GM04503 (cell line): ENCODE measurements at places on chromosomes 1 and 21.

GRCh38 chr1:52574594-52574993 lies 21.7 kb upstream of the TUT4 start:
- DNase-seq: peak; percentile 86

DNA sequence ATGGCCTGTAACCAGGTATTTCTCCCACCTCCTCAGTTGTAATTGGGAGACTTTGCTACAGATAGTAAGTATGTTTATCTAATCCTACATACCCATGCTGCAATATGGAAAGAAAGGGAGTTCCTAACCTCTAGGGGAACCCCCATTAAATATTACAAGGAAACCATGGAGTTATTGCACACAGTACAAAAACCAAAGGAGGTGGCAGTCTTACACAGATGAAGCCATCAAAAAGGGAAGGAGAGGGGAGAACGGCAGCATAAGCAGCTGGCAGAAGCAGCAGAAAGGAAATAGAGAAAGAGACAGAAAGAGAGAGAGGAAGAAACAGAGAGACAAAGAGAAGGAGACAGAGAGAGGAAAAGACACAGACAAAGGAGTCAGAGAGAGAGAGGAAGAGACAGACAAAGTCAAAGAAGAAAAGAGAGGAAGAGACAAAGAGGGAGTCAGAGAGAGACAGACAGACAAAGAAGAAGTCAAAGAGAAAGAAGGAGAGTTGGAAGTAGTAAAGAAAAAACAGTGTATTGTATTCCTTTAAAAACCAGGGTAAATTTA lies 142.9 kb downstream of the FASLG start:
- DNase-seq: no peak

GRCh38 chr21:35051287-35051818 lies 2.3 kb upstream of the RUNX1 start:
- DNase-seq: peak; percentile 84

DNA sequence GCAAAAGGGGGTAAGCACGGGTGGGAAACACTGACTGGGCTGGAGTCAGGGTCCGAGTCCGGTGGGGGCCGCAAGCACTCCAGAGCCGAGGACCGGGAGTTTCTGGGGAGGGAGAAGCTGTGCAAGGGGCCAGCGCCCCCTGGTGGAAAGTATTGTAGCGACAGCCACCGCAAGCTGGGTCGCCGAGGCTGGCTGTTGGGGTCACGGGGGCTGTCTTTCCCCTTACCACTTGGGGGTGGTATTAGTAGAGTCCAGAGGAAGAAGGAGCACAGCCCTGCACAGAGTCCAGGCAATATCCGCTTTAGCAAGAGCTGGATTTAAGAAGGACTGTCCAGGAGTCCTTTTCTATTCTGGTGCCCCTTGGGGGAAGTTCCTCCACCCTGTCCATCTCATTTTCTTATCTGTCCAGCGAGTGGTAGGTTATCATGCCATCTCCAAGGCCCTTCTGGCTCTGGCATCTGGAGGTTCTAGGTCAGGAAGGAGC lies 17.9 kb upstream of the ETV3 start:
- no peak for DNase-seq

- no peak for DNase-seq
Observed at GRCh38 chr1:18111605-18112297, 4.2 kb downstream of the IGSF21 start.

GRCh38 chr1:243562473-243562872 lies 287.6 kb downstream of the AKT3 start:
- no peak for DNase-seq

DNA sequence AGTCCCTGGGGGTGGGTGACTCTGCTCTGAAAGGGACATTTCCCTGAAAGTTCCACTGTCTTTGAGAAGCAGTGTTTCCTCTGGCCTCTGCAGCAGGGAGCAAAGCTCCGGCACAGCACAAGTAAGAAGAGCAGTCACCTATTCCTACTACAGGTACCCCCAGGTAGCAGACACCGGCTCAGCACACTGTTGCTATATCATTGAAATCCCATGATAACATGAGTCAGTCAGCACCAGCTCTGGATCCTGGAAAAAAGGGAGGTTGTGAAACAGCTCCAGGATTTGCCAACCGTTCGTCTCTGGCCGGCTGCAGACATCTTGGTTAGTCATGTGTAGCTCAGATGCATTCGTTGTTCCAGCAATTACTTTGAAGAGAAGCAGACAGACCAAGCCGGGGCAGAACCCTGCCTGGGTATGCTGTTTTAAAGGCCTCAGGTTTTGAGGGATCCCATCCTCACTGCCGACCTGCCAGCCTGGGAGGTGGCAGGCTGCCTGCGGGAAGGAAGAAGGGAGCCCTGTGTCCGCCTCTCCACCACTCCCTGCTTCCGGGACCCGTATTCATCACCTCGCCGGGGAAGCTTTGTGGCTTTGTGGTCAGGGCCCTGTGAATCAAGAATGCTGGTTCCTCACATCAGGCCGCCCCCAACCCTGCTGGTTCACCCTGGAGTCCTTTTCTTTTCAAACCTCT lies 139.2 kb downstream of the CLIC6 start:
- DNase-seq: peak; percentile 90

DNA sequence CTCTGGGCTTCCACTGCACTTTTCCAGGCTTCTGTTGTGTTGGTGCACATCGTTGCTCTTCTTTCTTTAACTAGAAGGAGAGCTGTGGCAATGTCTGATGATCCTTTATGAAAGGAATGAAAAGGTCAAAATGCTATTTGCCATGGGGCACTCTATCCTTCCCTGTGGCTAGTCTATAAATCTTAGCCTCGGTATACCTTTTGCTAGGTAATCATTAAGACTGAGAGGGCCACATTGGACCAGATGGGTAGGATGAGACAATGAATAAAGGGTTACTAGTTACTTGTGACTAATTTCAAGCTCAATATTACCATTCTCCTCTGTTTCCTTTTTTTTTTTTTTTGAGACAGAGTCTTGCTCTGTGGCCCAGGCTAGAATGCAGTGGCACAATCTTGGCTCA lies 89.4 kb upstream of the C1orf87 start:
- DNase-seq: no peak

GRCh38 chr1:17377325-17377953 lies 5.4 kb downstream of the PADI6 start:
- DNase-seq: no peak

DNA sequence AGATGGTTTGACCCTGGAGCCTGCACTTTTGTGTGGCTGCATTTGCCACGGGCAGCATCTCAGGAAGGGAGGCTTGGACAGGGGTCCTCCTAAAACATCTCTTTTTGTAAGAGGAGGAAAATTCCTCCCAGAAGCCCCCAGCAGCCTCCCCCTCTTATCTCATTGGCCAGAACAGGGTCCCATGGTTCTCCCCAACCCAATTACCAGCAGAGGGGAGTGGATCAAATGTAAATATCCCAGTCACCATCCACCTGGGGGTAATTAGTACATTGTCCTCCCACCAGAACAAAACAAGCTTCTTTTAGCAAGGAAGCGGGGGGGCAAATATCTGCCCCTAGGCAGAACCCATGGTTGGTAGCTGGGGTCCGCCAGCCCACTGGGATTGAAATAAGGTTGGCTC lies 44.7 kb upstream of the TENT5B start:
- DNase-seq: no peak

DNA sequence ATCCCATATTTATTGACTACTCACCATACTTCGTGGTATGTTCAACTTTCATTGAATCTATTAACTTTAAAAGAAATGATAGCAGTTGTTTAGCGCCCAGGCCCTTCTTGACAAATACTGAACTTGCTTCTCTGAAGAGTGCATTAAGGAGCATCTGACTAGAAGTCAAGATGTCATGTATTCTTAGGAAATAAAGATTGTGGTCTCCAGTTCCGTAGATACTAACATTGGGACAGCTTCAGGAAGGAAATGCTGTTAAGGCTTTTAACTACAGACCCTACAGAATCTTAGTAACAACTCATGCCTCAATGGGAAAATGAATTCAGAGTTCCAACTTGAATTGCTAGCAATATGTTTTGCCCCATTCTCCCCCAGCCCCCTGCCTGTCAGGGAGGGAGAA lies 14.8 kb downstream of the LYST start:
- DNase-seq: no peak

DNA sequence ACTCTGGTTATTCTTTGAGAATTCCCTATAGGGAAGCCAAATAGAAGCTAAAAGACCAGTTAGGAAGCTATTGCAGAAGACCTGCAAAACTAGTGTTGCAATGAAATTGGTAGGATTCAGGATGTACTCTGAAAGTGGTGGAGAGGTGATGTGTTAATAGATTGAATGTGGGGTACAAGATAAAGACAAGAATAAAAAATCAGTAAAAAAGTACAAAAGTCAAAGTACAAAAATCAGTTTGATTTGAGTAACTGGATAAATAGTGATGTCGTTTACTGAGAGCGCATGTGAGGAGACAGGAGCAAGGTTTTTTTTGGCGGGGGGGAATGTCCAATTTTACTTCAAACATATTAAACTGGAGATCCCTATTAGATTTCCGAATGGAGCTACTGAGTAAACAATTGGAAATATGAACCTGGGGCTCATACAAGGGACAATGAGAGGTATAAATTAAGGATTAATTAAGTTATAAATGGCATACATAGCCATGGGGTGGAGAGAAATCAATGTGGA lies 2.5 kb upstream of the DCAF8 start:
- no peak for DNase-seq

DNA sequence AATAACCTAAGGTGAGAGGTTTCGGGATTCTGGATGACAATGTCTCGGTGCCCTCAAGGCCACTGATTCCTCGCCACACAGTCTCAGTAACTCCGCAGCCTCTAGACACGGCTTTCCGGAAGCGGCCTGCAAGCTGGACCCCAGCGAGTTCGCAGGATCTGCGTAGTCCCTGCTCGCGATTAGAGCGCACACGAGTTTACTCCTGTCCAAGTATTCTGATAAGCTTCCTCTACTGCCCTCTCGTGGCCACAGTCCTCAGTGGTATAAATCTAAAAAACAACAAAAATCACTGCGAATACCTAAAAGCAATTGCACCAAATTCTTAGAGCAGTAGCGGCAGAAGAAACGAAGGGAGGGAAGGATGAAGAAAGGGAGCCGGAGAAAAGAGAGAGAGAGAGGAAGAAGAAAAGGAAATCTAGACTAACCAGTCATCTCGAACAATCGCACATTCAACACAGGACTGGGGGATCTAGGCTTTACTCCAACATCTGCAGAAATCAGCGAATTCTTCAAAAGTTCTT lies 1.1 kb upstream of the PLXNA2 start:
- DNase-seq: peak; percentile 54

DNA sequence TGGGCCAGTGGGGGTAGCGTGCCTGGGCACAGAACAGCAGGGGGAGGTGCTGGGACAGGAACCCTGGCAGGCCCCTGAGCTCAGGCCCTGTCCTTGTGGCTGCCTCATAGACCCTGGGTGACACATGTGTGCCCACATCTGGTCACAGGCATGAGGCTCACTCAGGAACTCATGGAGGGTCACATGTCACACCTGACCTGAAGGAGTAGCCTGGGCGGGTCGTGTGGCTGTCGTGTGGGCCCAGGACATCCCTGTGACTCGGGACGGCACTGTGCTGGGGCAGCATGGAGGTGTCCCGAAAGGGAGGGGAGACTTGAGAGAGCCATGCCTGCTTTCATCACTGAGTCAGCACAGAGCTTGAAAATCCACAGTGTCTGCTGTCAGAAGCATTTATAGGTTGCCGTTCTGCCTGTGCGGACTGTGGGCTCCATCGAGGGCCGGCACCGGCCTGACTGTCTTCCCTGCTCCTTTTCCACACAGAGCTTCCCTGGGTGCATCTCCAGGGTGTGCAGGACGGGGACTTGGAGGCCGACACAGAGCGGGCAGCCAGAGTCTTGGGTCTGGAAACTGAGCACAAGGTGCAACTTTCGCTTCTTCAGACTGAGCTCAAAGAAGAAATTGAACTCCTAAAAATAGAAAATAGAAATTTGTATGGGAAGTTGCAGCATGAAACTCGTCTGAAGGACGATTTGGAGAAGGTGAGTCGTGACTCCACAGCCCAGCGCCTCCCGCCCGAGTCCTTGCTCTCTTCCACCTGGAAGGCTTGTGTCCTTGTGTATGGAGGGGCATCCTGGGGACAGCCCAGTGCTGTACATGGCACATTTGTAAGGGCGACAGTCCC lies 32.8 kb downstream of the PCNT start:
- DNase-seq: no peak

DNA sequence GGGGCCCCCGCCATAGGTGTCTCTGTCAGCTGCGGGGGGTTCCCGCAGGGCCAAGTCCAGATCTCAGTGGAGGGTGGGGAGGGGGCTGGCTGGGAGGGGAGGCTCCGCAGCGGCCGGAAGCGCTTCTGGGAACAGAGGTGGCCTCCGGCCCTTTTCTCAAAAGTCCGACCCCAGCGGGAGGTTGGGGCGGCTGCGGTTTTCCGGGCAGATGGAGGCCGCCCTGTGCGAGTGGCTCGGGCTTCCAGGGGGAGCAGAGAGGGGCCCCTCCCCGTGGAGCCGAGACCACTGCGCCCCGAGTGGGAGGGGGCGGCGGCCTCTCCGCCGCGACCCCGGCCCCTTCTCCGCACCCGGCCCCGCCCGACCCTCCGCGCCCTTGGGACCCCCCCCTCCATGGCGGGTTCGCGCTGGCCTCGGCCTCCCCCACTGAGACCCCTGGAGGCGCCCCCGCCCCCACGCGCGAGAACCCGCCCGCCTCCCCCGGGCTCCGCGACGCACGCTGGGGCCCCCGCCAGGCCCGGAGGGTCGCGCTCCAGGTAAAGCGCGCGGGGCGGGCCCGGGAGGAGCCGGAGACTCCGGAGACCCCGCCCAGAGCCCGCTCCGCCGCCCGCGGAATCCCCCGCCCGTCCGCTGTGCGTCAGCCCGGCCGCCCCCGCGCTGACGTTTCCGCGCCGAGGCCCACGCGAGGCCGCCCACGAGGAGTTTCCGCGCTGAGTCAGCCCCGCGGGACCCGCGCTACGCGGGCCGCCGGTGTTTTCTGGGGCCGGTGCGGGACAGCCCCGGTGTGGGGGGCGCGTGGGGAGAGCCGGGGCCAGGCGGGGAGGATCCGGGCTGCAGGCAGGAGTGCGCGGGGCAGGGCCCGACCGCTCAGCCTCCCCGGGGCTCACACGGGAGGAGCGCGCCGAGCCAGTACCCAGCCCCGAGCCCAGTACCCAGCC lies 5.2 kb downstream of the TNFRSF18 start:
- no peak for DNase-seq

DNA sequence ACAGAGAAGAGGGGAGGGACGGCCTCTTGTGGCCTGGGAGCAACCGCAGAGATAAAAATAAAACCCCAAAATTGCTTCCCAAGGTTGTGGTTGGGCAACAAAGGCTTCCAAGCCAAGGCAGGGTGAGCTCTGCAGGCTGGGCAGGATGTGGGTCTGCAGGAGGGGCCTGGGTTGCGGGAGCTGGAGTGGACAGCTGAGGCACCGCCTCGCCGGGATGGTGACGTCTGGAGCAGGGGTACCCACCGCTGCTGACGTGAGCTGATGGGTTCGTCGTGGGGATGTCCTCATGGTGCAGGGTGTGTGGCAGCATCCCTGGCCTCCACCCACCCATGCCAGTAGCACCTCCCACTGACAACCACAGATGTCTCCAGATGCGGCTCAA lies 3.7 kb downstream of the AURKAIP1 start:
- no peak for DNase-seq
